ENCODE measurements at places on chromosomes 5 and 9.

GRCh38 chr5:171622010-171622409, 163.6 kb upstream of the SMIM23 start:
- peak; percentile 49 for DNase-seq

- DNase-seq = no peak
These were observed 54.1 kb downstream of the IPPK start for GRCh38 chr9:92615790-92616189.

DNA sequence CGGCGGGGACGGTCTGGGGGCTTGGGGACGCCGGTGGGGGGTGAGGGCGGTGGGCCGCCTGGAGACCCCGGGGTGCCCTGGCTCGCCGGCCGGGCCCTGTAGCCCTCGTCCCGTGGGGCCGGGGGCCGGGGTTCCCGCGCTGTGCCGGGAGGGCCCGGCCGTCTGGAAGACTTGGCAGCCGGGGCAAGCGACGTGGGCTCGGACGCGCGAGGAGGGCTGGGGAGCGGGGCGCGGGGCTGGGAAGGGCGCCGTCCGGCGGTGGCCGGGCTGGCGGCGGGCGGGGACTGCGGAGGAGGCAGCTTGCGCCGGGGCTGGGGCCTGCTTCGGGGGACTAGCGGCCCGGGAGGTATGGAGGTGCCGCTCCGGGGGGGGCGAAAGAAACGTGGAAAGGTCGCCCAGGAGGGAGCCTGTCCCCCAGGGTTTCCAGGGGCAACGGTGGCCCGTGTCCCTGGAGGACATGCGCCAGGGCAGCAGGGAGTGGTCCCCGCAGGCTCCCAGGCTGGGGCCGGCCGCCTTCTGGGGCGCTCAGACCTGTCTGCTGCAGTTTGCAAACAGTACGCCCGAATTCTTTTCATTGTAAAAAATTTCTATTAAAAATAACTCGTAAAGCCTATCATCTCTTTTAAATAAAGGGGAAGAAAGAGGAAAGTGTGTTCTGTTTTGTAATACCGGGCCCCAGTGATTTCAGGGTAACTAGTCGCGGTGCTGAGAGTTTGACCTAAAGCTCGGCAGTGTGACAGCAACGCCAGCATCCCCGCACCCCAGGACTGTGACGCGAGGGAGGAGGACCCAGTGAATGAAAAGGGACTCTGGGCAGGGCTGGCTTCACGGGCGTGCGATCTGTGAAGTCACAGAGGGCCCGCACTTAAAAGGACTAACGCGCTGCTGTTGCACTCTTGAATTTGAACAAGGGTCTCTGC, 752 bp upstream of the ANKH start:
- DNase-seq = peak; percentile 49

DNA sequence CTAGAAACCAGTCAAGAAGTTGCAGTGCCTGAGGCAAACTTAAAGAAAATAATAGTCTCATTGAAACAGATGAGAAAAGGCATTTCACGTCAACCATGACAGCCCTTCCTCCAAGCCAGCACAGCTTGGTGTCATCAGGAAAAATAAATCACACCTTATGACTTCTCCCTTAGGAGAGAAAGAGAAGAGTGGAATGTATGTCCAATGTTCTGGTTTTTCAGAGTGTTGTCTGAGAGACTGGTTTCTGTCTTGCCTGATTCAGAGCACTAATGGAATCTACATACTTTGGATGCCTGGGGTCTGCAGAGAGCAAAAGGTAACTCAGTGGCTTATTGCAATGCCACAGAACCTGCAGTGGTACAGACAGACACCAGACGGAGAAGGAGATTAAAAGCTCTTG, 105.5 kb upstream of the PDE4D start:
- DNase-seq = peak; percentile 70

GRCh38 chr5:103472265-103472664, 90.3 kb downstream of the NUDT12 start:
- no peak for DNase-seq

DNA sequence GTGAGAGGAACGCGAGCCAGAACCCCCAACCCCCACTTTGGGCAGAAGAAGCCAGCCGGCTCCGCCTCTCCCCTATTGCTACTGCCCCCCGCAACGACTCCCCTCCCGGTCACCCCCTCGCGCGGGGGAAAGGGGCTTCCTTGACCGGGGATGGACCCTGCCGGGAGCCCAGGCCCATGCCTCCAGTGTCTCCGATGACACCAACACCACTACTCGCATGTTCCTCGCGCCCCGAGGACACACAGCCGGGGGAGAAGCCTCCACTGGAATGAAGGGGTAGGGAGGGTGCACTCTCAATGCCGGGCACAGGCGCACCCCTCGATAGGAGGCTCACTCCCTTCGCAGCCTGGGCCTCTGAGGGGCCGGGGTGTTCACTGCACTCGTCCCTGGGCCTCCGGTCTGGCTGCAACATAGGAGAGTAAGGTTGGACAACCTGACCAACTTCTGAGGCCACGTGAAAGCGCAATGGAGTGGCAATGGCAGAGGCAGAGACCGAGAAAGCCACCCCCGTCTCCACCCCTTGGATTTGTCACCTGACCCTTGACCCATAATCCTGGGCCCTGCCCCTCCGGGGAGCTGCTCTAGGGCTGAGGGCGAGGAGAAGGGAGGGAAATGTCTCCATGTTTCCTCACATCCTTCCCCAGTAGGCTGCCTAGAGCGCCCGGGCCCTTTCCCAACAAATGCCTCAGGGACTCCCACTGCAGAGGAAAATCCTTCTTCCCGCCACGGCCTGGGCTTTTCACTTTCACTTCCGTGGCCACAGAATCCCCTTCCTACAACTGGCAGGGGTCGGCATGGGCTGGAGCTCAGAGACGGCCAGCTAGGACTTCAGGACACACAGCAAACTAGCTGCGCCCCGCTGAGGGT, 1.1 kb upstream of the CNTFR start:
- no peak for DNase-seq
